ENCODE measurements at places on chromosomes 11 and 22.

DNA sequence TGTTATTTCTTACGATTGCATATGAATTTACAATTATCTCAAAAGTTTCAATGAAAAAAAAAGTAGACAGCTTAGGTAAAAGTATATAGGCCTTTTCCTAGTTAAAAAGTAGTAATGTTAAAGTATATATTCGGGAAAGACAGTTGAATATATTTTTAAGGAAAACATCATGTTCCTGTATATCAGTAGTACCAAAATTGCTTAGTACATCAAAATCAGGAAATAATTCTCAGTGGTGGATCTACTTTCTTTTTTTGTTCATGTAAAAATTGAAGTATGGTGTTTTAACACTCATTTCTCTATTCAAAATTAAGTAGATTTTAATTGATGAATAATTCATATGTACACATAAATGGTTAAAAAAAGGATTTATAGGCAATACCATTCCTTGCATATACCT lies 73.9 kb downstream of the USP47 start:
- ATAC-seq = no peak

- ATAC-seq = no peak
These were observed 53.1 kb downstream of the PDE2A start for GRCh38 chr11:72621008-72621610.

GRCh38 chr22:39319284-39320022 lies at the start of gene RPL3:
RPL3 (minus strand) TSS chr22:39319623; CDS start chr22:39319597, 26 bp downstream.
- peak; percentile 75 for ATAC-seq

GRCh38 chr22:29604076-29604360 lies 585 bp downstream of the NF2 start:
- no peak for ATAC-seq

DNA sequence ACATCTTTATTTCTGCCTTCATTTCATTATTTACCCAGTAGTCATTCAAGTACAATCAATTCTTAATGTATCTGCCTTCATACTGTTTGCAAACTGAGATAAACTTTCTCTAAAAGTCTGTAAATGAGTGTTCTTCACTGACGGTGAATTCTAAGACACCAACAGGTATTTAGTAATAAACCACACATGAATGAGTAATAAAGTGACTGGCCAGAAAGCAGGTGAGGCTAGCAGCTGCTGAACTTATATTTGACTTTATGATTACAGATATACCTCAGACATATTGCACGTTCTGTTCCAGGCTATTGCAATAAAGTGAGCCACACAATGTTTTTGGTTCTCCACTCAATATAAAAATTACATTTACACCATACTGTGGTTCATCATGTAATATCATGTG lies 1894.0 kb upstream of the RAG2 start:
- ATAC-seq = no peak

DNA sequence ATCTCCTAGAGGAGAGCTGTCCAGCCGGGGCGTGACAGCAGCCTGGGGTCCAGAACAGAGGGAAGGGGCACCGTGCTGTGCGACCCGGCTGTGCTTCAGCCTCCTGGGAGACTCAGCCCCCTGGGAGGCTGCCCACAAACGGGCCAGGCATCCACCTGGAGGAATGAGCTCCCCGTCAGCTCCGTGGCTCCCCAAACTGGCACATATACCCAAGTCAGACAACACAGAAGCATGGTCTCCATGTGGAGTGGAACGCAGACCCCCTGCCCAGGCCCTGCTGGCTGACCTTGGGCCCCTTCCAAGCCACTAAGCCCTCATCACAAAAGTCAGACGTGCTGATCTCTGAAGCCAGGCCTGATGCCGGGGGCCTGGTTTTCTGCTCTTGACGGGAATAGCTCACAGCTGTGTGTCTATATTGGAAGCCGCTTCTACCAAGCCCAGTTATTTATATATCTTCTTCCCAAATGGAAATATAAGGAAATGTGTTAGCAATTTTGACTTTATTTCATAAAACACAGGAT lies 91.7 kb downstream of the BRD1 start:
- ATAC-seq = no peak

GRCh38 chr22:22122348-22123117 lies 122.1 kb upstream of the VPREB1 start:
- no peak for ATAC-seq

GRCh38 chr11:2209900-2210321 lies 38.3 kb upstream of the TH start:
- ATAC-seq = no peak

- no peak for ATAC-seq
These were observed at the start of gene OR52E8 for GRCh38 chr11:5857590-5857989. OR52E8 (minus strand) TSS chr11:5857690; CDS start chr11:5857690, 0 bp downstream.

- no peak for ATAC-seq
These were observed 9.7 kb upstream of the PAFAH1B2 start for GRCh38 chr11:117134431-117134830.

DNA sequence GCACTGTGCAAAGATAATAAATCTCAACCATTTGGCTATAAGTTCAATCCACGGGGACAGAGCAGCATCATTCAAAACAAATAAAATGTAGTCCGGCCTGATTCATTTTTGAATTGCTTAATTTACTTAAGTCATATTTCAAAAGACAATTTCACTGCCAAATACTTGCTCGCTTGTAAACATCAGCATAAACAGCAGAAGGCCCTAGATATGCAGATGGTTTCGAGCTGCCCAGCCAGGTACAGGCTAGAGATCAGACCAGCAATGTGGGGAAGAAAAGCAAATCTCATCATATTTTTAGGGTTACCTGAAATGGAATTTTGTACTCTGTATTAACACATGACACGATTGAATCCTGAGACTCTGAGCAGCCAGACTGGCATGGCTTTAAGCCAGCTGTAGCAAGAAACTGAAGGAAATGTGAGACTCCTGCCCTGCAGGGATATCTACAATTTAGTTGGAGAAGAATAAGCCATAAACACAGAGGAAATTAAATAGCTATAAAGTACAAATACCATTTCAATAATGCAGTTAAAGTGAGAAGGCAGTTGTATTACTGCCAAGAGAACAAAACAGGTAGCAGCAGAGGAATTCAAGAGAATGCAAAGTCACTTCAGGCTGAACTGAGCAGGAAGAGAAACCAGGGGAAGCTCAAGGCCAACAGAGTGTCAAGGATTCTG lies 440.3 kb downstream of the ETS1 start:
- ATAC-seq = peak; percentile 69

- no peak for ATAC-seq
These were observed 17.1 kb upstream of the APLP2 start for GRCh38 chr11:130052567-130052966.

All from SK-N-SH treated with all-trans-retinoic acid at 6 μM for 48 hours (cell line).